NCI-H446 treated with DMSO at 0.1 percent for 48 hours (cell line): ENCODE measurements at places on chromosomes 6 and 20.
A peak's percentile ranks its signal among the peaks of the same experiment; 100 is the strongest.

DNA sequence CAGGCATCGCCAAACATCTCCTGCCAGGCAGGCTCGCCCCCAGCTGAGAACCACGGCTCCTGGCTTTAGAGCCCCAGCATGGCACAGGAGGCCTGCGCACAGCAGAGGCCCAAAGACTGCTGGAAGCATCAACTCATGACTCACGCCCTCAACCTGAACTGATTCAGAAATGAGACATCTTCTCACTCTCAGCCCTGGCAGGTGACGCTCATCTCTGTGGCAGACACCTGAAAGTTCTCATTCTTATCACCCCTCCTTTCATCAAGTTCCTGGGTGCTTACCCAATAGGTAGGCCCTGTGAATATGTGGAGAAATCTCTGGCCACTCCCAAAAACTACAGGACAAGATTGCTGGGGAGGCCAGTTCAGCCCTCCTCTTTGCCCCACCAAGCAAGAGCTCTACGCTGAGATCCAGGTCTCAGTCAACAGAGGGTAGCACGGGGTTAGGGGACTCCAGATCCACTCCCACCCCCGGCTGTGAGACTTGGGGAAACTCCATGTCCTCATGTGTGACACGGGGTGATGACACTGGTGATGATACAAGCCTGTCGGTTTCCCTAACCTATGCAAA lies 11.3 kb downstream of the NFATC2 start:
- DNase-seq = no peak

DNA sequence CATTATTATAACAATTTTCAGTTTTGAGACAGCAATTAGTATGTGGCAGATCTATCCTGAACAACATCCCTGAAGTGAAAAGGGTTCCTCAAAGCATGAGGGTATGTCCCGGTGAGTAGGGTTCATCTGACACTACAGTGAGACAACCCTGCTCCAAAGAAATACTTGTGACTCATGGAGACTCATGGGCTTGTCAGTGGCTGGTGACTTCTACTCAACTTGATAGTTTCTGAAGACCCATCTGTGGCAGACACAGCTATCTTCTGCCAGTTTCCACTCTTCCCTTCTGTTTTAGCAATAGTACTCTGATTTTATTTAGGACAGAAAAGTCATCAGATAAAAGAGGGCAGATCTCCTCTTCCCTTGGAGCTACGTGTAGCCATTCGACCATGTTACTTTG lies 41.4 kb downstream of the MAP3K7 start:
- DNase-seq = no peak

GRCh38 chr6:38587766-38588362 lies 51.9 kb downstream of the BTBD9 start:
- no peak for DNase-seq

GRCh38 chr6:111714416-111715270 lies 109.0 kb upstream of the TRAF3IP2 start:
- DNase-seq = no peak

GRCh38 chr6:36283608-36284007 lies 13.7 kb downstream of the PNPLA1 start:
- DNase-seq = no peak

GRCh38 chr6:142946924-142947713 lies 2.1 kb upstream of the HIVEP2 start:
- DNase-seq = no peak

GRCh38 chr6:84282550-84282949 lies 55.1 kb upstream of the CEP162 start:
- peak; percentile 24 for DNase-seq

GRCh38 chr6:169969372-169970099 lies 218.1 kb downstream of the ERMARD start:
- DNase-seq = no peak

DNA sequence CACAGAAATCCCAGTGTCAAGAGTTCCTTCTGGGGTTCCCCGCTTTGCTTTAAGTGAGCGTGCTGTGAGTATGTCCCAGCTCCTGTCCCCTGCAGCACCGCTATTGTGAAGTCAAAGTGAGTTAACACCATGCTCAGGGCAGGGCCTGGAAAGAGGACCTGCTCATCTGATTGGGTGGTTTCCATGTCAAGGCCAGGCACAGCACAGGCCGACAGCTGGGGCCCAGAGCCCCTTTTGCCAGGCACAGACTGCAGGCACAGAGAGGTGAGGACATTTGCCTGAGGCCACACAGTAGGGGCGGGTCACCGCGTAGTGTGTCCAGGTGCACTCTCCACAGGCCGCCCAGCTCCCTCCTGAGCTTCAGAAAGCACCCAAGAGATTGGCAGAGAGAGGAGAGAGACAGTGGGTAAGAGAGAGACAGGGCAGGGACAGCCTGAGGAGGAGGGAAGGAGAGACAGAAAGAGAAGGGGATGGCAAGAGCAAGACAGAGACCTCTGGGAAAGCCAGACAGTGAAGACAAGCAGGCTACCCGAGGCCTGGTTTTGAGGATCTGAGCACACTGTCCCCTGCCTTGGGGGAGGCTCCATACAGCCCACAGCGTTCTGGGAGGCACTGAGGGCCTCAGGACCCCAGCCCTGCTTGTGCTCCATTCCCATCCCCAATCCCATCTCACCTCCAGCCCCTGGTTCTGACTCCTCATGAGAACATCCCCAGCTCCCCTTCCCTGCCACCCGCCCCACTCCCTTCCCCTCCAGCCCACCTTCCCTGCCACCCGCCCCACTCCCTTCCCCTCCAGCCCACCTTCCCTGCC lies 6.5 kb upstream of the BPIFB1 start:
- no peak for DNase-seq

GRCh38 chr6:45552536-45552935 lies 174.8 kb upstream of the SUPT3H start:
- no peak for DNase-seq

DNA sequence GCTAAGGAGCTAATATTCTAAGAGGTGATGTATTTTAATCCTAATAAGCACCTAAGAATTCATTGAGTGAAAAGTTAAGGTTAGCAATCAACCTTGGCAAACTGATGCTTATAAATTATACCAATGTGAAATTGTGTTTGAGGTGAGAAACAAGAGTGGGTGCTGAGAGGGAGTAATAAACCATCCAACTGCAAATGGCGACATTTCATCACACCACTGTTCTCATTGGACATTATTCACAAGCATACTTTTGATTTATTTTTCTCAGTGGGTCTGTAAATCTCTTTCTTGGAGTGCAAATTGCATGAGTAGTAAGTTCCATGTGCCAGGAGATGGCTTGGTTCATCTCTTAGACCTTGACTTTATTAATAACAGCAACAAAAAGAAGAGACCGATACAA lies 71.5 kb downstream of the BMP6 start:
- no peak for DNase-seq

DNA sequence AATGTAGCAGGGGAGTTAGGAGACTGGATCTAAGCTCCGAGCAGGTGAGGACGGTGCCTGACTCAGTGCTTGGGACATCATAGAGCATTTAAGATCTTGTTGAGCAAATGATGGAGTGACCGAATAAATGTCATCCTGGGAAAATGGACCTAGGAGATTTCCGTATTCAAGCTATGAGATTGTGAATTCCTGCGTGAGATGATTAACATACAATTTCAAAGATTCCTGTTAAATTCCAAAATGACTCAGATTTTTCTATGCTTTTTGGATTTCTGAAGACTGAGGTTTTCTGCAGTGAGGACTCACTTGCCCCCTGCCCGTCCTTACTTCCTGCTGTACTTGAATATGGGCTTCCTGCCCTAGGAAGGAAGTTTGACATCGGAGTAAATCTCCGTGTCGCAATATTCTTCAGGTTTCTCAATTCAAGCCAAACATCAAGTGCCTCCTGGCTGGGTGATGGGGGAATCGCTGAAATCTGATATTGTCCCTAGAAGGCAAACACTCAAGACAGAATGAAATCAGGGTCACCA lies 5.2 kb downstream of the SYTL3 start:
- DNase-seq = no peak

DNA sequence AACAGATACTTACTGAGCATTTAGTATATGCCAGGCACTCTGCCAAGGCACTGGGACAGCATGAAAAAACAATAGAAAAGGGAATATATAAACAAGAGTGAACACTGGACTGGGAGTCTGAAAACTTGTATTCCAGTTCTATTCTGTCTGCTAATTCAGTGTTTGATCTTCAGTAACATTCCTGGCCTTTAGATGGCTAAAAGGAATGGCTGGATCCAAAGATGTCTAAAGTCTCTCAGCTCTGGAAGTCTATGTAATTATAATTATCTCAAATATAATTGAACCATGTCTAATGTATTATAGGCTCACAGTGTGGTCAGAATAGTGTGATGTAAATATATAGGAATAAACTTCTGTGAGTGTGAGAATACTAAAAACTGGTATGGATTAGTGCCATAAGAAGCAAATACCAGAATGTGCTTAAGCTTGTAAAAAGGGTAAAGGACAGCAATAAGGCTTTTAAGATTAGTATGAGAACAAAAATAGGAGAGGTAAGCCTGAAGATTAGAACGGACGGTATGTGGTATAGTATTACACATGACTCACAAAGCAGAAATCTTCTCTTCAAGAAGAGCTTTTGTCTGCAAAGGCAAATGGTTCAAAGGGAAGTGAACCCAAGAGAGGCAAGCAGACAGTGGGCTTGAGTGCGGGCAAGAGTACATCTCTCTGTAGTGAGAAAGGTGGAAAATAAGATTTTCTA lies 68.5 kb downstream of the TMEM200A start:
- no peak for DNase-seq

DNA sequence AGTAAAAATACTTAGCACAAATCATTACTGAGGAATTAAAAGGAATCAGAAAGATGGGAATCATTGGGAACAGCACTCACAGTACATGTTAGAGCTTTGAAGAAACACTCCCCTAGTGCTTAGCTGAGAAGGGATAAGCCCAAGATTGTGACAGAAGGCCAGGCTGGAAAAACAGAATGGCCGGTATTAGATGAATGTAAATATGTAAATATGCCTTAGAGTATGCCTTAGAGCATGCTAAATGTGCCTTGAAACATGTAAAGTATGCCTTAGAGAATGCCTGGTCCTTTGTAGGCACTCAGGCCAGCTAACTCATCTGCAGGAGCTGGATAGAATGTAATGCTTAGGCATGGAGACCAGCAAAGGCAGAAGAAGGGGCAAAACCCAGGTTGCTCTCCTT lies 10.6 kb upstream of the TENT5A start:
- no peak for DNase-seq

DNA sequence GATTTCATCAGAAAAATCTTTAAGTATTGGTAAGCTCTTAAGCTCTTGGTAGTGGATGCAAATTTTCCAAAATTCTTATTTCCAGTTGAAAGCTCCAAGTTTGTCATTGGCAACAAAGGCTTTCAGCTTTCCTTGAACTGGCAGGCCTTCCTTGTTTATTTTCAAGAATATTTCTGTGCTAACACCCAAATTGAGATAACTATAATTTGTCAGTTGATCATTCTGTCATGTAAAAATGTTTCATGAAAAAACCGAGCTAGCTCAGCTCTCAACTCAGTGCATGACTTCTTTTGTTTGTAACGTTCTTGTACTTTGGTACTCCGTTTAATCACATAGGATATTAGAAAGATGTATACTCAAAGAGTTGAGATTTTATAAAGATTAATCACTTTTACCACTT lies 38.9 kb upstream of the CALHM6 start:
- no peak for DNase-seq

GRCh38 chr6:152360034-152360433 lies 277.1 kb downstream of the SYNE1 start:
- no peak for DNase-seq
